ENCODE measurements at places on chromosomes 5 and 9.

- no peak for DNase-seq
Observed at GRCh38 chr9:74711341-74711740, 176.4 kb downstream of the TRPM6 start.

DNA sequence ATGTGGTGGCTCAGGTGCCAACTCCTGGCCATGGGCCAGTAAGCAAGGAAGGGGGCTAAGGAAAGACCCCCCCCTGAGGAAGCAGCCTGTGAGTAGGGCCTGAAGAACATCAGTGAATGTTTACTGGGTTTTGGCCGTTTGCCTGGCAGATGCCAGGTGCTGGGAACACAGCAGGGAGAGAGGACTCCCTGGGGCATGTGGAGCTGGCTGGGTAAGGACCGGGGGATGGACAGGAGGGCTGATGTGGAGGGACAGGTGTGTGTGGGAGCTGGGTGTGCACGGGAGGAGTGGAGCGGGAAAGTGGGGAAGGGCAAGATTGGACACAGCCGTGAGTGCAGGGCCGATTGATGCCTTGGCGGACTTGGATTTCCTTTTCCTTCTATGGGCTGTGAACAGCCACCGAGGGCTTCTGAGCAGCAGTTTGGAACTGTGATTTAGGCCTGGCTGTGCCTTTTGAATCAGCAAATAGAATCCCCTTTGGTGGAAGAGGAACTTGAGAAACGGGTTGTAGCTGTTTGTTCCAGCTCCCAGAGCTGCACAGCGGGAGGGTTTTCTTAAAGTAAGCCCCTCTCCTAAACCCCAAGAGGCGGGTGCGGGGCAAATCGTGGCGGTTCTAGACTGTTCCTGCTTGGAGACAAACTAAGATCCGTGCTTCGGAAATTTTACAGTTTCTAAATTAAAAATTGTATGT, 3.1 kb downstream of the HMCN2 start:
- DNase-seq: peak; percentile 96

DNA sequence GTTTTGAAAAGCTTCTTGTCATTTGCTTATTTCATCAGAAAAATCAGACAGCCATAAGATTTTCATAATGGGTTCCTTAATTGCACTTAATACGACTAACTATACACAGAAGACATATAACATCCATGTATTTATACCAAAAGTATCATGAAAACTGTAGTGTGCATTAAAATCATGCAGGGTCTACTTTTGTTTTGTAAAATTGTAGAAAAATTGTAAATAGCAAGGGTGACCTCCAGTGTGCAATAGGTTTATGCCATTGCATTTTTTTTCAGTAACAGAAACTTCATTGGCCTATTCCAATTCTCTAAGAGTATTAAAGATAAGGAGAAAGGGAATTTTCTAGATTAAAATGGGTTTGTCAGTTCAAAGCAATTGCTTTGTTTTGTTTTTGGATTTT, 307.6 kb downstream of the KIAA0825 start:
- no peak for DNase-seq

GRCh38 chr5:134545070-134545868, 19.8 kb downstream of the JADE2 start:
- no peak for DNase-seq

DNA sequence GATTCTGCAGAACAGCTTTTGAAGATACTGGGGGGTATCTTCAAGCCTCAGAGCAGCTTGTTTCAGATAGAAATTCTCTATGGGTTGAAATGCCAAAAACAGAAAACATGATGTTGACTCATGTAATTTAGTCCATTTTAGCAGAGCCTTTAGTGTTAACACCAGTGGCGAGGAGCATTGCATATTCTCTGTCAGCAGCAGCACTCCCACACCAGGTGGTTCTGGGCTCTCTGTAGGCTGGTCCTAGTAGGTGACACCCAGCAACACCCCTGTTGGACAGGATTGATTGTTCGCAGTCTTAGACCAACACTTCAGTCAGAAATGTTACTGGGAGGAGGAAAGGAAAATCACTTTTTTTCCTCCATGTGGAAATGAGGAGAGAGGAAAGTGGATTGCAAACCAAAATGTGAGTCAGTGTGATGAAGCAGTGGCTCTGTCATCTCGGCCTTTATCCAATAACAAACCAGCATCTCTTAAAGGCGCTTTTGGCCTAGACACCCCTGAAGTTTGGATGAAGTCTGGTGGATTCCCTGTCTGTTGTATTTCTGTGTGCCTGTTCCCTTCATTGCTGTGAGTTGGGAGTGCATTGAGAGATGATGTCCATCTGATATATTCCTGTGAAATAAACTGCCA, 16.8 kb downstream of the SLC46A2 start:
- DNase-seq: no peak

- DNase-seq: no peak
Observed at GRCh38 chr9:120916991-120917880, 9.4 kb downstream of the TRAF1 start.

GRCh38 chr5:106843812-106844416, 826.8 kb downstream of the EFNA5 start:
- DNase-seq: no peak

- no peak for DNase-seq
Observed at GRCh38 chr5:43664501-43665040, 61.6 kb downstream of the NNT start.

DNA sequence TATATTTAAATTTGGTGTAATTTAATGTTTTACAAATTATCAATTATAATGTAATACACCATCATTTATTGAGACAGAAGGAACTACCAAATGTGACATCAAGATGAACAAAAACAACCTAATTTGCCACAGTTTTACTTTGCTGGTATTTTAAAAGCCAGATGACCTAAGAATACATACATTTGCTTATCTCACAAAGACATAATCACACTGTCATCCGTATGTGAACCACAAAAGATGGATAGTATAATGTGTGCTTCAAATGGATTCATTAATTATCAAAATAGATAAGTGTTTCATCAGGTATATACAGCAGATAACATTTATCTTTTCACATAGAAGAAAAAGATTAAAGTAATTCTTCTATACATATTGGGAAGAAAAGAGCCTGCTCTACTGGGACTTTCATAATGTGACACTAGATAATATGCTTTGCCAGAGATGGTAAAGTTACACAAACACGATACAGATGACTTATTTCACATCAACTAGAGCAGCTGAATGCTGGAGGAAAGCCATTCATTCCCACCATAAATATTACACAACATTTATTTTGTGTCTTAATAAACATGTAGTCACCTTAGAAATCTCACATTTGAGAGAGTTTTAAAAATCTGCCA, 278.5 kb downstream of the ISL1 start:
- DNase-seq: no peak

GRCh38 chr5:175146733-175147132, 297.2 kb downstream of the DRD1 start:
- DNase-seq: no peak

DNA sequence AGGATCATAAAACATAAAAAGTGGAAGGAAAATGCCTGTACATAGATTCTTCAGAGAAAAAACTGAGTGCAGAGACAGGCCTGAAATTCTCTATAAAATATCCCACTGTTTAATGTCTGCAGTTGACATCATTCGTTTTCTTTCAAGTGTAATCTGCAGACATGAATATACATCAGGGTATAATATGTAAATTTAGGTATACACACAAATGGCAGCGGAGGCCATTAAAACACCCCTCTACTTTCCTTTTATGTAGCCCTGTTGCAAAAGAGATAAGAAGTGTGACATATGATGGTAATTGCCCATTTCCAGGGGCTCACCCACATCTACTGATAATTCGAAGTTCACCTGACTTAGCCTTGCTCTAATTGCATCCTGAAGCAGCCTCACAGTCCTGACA, 164.3 kb downstream of the SLC24A2 start:
- DNase-seq: no peak

DNA sequence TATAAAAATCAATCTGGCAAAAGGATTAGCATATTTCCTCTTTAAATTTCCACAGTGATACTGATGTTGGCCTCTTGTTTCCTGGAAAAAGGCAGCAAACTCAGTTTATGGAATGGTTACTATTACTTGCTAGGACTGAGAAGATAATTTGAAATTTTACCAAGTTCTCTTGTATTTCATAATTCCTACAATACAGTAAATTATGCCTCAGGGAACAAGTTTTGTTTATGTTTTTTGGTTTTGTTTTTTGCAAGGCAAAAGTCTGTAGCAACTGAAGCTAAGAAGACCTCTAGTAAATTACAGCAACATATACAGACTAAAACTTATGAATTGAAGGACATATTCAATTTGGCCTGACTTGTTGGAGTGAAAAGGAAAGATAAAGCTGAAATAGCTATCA, 30.2 kb upstream of the SLCO6A1 start:
- no peak for DNase-seq

Measured in COR-L47 (cell line).